ENCODE measurements at places on chromosomes 2 and 18. TPM values are rescaled to one million over a fixed set of nuclear protein-coding genes. Genes with fewer than 3 reads are reported as not detected.

DNA sequence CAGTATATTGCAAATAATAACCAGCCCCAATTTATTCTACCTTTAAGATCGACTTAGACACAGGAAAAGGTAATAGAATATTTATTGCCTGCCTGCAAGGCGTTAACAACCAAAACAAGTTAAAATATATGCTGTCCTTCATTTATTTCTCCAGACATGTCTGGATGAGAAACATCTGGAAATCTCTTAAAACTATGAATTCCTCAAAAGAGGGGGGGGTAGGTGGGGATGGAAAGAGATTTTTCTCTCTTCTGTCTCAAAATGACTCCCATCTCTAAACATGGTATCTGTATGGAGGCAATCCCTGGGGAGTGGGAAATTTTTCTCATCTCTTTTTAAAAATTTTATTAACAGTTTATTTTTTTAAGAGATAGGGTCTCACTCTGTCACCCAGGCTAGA, 113.0 kb downstream of the CDH2 start:
- no peak for DNase-seq

- DNase-seq = peak; percentile 27
Measured at GRCh38 chr18:25310045-25310444, 41.9 kb downstream of the ZNF521 start.

- DNase-seq = no peak
Measured at GRCh38 chr2:27721884-27722485, 49.5 kb upstream of the MRPL33 start.

DNA sequence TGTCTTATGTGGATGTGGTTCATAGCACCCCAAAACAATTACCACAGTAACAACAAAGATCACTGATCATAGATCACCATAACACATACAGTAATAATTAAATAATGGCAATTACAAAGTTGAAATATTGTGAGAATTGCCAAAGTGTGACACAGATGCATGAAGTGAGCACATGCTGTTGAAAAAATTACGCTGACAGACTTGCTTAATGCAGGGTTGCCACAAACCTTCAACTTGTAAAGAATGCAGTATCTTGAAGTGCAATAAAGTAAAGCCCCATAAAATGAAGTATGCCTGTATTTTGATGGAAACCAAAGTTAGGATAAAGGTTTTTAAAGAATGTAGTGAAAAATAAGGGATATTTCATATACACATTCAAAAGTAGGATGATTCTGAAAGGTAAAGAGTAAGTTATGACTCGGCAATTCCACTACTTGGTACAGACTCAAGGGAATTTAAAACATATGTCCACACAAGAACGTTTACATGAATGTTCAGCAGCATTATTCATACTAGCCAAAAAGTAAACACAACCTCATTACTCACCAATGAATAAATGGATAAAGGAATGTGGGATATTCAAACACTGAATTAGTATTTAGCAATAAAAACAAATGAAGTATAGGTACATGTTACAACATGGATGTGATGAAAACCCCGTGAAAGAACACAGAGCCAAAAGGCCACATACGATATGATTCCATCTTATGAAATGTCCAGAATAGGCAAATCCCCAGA, 61.6 kb downstream of the SCN9A start:
- no peak for DNase-seq

- DNase-seq = no peak
Measured at GRCh38 chr2:31328026-31328425, 86.5 kb downstream of the XDH start.

SERPINB7 gene
- total RNA-seq = not detected

Data from pulmonary artery endothelial cell (primary cell).